ENCODE measurements at places on chromosomes 16 and 17.

DNA sequence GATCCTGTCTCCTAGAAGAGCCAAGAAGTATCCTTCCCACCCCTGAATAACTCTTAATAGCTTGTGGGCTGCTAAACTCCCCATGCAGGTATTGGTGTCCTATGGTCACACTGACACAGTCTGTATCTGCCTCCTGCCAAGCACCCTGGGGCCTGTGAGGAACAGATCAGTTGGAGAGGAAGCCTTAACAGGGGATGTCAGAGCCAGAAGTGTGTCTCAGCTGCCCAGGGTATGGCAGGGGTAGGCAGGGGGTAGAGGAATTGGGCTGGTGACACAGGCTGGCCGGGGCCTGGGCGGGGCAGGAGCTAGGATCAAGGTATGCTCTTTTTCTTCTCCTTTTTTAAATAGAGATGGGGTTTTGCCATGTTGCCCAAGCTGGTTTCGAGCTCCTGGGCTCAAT, 44.7 kb downstream of the DDX19A start:
- DNase-seq: no peak
- no peaks in the 10 kb centered on the region for H3K4me1 ChIP-seq
- H3K27me3 ChIP-seq: no peaks in the 10 kb centered on the region
- H3K4me3 ChIP-seq: no peak overlapping the region
- H3K27ac ChIP-seq: no peak overlapping the region

- peak overlapping the region; percentile 48 for H3K4me3 ChIP-seq
- no peaks in the 10 kb centered on the region for H3K27me3 ChIP-seq
- no peak for DNase-seq
Observed at GRCh38 chr16:57544124-57544653, 1.7 kb downstream of the ADGRG5 start.

DNA sequence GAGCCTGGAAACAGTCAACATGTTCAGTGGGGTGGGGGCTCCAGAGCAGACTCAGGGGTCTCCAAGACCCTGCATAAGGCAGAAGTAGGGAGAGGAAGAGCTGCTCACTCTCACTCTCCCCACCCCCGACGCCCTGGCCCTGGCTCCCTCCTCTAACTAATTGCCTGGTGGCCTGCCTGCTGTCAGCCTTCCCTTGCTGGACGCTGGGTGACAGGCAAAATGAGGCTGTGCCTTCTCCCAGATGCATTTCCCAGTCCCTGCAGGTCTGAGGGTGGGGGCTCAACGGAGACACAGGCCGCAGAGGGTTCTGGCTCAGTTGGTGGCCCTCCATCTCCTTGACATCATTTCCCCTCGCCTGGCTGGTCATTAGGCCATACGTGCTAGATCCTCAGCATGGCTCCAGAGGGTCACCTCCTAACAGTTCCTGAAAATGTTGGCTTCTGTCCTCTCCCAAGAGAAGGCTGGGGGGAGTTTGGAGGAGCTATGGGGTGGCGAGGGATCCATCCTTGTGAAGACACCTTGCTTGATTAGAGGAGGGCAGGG, 1.4 kb downstream of the FMNL1 start:
- DNase-seq: no peak
- peaks cover 3% of the 10 kb centered on the region for H3K36me3 ChIP-seq
- peak overlapping the region; percentile 95 for H3K4me3 ChIP-seq
- H3K27me3 ChIP-seq: no peaks in the 10 kb centered on the region

DNA sequence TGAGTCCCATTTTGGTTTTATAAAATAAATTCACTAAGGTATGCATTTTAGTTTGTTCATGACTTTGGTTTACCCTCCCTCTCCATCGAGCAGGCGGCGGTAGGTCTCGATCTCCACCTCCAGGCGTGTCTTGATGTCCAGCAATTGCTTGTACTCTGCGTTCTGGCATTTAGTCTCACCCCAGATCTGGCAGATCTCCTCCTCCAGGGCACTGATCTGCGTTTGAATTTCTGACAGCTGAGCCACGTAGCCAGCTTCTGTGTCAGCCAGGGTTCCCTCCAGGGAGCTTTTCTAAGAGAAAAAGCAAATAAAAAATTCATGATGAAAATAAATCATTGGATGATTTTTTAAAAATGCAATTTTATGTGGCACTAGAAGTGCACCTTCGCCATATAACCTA, 4.2 kb downstream of the KRT24 start:
- no peaks in the 10 kb centered on the region for H3K36me3 ChIP-seq
- no peak for DNase-seq
- H3K4me1 ChIP-seq: no peaks in the 10 kb centered on the region
- H3K27me3 ChIP-seq: no peaks in the 10 kb centered on the region
- no peak overlapping the region for H3K4me3 ChIP-seq

DNA sequence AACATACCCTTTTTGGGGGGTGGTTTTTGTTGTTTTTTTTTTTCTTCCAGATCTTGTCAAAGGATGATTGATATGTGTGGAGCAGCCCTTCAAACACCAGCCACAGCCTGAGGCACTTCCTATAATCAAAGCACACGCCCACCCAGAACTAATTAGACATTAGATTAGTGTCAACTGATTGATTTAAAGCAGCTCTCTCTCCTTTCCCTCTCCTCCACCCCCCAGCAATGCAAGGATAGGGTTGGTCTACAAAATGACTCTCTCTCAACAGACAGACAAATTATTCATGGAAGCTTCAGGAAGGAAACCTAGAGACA, 250.3 kb upstream of the SOX9 start:
- H3K36me3 ChIP-seq: no peaks in the 10 kb centered on the region
- H3K4me3 ChIP-seq: no peak overlapping the region
- no peaks in the 10 kb centered on the region for H3K27me3 ChIP-seq
- H3K27ac ChIP-seq: no peak overlapping the region
- no peaks in the 10 kb centered on the region for H3K4me1 ChIP-seq
- no peak for DNase-seq

DNA sequence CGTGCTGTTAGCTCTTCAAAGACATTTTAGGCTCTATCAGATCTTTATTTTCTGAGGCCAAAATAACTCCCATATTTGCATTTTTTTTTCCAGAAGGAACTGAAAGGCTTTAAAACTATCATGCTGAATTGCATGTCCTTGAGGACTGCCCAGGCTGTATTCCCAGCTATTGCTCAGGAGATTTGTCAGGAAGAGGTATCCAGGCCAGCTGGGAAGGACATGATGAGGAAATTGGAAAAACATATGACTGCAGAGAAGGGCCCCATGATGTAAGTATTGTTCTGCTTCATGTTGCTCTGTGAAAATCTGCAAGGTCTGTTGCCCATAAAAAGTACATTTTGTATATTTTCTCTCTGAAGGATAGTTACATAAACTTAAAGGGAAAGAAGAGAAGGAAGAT, 5.7 kb downstream of the CDC6 start:
- H3K4me1 ChIP-seq: no peaks in the 10 kb centered on the region
- no peak overlapping the region for H3K4me3 ChIP-seq
- no peaks in the 10 kb centered on the region for H3K36me3 ChIP-seq
